ENCODE measurements at places on chromosomes 16 and 17.

DNA sequence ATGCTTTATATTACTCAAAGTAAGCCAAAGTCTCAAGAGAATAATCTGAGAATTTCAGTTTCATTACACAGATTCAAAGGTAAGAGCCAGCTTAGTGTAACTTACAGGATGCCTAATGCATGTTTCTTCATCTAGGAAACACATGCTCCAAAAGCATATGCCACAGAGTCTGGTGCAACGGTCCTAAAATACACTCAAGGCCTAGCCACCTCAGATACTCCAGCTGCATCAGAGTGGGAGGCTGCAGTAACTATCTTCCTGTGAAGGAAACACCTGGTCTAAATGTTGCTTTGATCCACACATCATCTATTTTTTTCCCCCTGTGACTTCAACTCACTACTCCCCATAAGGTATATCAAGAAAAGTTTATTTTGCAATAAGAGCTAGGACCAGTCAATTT is 51.6 kb upstream of the CORO6 start:
- no peak for DNase-seq

DNA sequence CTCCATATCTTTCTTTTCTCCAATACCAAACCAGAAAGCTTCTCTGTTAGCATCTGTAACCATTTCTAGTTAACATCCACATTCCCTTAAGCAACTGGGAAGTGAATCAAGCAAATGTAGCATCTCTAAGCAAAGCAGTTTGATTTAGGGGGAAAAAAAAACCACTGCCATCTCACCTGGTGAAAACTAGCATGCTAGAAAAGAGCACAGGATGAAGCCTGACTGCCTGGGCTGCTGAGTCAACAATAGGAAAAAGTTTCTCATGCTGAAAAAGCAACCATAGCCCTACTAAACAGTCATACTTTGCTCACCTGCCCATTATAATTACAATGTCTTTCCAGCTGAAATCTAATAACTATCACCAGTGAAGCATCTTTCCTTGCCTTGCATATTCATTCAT is 139.3 kb downstream of the ANKFN1 start:
- DNase-seq: no peak

DNA sequence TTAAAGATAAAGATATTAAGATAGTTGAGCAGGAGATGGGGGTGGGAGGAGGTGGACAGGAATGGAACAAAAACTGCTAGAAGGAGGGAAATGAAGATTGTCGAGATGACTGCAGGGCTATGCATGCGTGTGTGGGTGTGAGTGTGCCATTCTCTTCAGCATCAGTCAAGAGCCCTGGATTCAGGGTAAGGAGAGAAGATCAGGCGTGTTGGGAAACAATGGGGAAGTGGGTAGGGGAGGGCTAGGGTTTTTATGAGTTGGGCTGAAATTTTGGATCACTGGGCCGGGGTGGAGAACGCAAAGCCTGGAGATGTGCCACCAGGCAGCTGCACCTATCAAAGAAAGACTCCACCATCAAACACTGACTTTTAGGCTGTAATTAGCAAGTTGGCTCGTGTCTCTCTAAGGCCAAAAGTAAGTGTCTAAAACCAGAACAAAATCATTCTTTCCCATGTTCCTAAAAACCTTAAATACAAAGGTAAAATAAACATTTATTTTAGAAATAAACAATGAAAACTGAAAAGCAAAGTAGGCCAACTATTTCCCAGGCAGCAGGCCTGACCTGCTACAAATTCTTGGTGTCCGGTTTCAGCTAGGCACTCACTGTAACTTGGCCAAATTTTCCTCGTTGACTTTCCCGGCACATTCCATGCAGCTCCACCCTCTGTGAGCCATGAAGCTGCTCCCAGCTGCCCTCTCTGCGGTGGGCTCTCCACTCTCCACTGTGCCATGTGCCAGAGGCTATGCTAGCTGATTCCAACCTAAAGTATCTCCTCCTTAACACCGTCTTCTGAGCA is 4.2 kb downstream of the CDRT4 start:
- DNase-seq: no peak

DNA sequence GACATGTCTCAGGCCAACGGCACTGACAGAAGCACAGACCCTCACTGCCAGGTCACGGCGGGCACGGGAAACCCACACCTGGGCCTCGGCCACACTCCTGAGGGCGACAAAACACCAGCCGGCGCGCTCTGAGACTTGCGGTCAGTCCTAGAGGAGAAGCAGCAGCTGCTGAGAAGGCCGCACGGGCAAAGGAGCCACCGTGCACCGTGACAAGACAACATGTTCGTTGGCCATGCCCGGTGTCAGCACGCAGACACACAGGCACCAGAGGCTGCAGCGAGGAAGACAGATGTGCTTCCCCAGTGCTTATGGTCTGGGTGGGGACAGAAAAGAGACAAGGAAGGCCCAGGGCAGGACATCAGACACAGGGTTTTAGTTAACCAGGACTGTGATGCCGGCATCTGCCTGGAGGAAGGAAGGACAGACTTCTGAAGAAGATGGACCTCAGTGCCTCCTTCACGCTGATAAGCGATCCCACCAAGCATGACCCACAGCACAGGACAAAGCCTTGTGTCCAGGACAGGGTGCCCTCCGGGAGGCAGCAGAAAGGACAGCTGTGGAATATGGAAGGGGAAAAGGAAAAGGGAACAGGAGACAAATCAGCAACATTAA is 84.0 kb downstream of the ANKRD11 start:
- DNase-seq: no peak

- DNase-seq: no peak
Observed at GRCh38 chr17:3960764-3961163, 3.5 kb downstream of the ATP2A3 start.

- DNase-seq: no peak
Observed at GRCh38 chr16:2524339-2524938, 4.3 kb downstream of the AMDHD2 start.

- DNase-seq: no peak
Observed at GRCh38 chr17:42270596-42270995, 5.6 kb downstream of the STAT5B start.

- DNase-seq: no peak
Observed at GRCh38 chr17:74426551-74427047, 5.3 kb upstream of the GPRC5C start.

DNA sequence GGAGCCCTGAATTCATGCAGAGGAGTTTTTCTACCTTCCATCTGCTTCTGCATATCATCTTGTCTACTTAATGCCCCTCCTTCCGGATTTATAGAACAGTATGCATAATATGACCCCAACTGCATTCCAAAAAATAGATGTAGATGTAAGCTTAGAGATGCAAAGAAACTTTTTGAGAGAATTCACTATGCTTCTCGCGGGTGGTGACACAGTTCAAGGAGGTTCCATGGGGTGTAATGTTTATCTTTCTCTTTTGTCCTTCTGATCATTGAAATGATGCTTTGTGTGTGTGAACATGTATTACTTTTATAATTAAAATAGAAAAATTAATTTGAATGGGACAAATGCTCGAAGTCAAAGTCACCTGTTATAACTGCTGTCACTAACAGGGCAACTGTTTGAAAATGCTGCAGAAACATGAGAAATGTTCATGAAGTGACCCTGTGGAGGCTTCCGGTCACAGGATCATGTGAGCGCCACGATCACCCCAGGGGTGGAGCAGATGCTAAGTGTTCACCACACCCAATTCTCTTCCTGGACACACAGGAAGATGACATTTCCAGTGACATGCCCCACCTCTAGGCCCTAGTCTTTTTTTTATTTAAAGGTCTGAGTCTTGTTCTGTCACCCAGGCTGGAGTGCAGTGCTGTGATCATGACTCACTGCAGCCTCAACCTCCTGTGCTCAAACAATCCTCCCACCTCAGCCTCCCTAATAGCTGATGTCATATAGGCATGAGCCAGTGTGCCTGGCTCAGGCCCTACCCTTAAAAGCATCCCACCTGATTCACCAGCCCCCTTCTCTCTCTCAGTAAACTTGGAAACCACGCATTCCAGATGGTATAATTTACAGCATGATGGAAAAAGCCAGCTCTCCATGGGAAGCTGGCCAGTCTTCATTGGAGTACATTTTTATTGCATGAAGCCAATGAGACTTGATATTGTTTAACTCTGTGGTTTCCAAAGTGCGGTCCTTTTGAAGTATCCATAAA is 21.0 kb upstream of the AGRP start:
- peak; percentile 29 for DNase-seq

- no peak for DNase-seq
Observed at GRCh38 chr17:36730857-36731490, 129.6 kb downstream of the MRM1 start.

DNA sequence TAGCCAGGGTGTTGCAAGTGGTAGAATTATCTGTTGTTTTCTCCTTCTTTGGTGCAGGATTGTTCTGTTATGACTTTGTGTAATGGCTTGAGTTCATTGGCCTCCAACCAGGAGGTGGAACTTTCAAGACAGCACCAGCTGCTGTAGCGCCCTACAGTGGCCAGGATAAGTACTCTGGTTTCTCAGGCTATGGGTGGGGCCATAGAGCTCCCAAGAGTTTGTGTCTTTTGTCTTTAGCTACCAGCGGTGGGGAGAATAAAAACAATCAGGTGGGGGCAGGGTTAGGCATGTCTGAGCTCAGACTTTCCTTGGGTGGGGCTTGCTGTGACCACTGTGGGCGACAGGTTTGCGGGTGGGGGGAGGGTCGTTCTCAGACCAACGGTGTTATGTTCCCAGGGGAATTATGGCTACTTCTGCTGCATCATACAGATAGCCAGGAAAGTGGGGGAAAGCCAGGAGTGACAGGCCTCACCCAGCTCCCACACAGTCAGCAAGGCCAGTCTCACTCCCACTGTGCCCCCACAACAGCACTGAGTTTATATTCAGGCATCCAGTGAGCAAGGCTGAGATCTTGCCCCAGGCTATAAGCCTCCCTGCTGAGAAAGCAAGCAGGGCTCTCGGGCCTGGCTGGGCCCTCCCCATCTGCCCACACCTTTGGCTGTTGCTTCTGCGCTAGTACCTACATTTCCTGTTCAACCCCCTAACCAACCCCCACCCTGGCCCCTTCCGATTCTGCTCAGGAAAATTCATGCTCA is 15.4 kb downstream of the ABCA10 start:
- DNase-seq: no peak

DNA sequence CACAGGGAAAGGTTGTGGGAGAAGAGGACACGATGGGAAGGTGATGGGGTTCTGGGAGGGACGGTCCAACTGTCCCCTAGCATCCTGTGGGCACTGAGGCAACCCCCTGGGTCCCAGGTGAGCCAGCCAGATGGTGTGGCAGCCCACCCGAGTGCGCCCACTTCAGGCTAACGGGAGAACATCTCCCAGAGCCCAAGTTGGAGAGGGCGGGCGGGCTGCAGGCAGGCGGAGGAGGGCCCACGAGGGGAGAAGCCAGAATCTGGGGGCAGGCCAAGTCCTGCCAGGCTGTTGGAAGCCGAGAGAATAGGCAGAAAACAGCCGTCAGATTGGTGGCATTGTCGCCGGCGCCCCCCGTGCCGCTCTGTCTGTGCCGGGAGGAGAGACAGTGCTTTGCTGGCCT is 13.8 kb upstream of the ABCC3 start:
- DNase-seq: no peak

- DNase-seq: no peak
Observed at GRCh38 chr17:29207975-29208374, 27.8 kb upstream of the MYO18A start.

DNA sequence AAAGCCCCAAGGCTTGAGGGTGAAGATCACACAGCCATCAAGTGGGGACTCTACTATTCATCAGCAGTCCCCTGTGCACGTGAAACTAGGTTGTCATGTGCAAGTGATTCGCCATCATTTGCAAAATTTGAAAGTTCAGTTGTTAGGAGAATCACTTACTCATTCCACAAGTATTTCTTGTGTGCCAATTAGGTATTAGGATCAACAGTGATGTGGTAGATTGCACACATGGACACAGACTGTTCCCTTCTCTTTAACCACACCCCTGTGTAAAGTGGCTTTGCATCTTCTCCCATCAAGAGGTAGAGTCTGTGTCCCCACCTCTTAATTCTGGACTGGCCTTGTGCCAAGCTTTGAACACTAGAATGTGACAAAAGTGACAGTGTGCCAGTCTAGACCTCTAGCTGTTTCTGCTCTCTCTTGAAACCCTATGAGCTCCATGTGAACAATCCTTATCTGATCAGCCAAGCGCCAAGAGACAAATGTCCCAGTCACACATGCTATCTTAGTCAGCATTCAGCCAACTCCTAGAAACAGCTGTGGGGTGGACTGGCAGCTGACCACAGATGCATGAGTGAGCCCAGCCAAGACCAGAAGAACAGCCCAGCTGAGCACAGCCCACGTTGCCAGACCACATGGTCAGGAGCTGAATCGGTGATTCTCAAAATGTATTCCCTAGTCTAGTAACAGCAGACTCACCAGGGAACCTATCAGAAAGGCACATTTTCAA is 31.5 kb upstream of the SHISA9 start:
- no peak for DNase-seq

DNA sequence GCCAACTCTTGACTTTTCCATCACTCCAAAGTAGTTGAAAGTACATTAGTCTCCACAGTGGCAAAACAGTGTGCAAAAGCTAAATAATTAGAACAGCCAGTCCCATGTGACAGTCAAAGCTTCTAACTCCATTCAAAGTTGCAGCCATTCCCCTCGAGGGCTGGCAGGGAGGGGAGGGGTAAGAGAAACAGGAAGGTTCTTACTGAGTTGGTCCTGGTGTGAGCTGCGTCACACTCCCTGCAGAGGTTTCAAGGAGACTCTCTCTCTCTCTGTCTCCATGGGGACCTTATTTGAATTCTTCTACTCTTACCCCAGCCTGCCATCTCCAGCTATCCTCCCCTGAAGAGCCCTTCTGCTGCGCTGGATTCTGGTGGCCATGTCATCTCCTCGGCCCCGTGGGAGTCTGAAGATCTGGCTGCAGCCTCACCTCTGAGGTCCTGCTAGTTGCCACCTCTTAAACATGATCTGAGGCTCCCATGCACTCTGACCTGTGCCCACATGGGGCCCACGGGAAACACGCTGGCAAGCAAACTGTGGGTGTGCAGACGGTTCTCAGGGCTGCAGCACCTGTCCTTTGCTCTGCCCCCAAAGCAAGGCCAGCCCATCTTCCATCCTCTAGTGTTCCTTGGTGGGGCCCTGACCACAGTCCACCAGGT is 23.3 kb upstream of the STH start:
- DNase-seq: no peak

GRCh38 chr17:64377769-64378282 is 12.8 kb downstream of the PECAM1 start:
- no peak for DNase-seq

Measured in effector memory CD8-positive, alpha-beta T cell (primary cell).